ENCODE measurements at places on chromosomes 16 and 17.

DNA sequence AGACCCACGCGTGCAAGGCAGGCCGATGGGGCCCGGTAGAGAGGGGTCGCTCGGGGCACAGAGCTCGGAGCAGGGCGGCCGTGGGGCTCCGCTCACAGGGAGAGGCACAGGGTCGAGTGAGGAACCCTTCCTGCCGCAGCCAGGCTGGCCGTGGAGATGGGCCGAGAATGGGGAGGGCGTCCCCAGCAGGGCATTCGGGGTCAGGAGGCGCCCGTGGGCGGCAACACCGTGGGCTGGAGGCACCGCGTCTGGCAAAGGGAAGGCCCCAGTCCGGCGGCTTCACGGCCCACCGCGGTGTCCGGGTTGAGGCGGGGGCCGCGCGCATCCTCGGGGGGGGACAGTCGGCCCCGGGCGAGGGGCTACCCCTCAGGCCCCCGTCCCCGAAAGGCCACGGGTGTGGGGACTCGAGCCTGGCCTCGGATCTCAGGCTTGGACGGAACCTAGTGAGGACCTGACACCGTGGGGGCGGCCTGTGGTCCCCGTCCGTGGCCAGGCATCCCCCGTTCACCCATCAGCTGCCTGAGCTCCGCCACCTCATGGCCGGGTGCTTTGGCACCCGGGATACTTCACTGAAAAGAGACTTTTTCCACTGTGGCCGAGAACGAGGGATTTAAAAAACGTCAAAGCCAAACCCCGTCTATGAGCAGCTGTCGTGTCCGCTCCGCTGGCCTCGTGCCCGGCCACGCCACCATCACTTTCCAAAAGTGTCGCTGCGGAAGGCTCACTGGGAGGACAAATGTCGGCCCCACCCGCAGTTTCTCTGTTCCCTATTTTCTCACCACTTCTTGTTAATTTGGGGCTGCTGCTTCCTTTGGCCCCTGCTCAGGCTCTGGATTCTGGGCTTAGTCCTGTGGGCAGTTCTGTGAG is 73.6 kb downstream of the METRNL start:
- DNase-seq = no peak

GRCh38 chr17:2883544-2884213 is 87.4 kb downstream of the RAP1GAP2 start:
- no peak for DNase-seq

- peak; percentile 42 for DNase-seq
Measured at GRCh38 chr17:42101513-42102292, 3.4 kb upstream of the ZNF385C start.

DNA sequence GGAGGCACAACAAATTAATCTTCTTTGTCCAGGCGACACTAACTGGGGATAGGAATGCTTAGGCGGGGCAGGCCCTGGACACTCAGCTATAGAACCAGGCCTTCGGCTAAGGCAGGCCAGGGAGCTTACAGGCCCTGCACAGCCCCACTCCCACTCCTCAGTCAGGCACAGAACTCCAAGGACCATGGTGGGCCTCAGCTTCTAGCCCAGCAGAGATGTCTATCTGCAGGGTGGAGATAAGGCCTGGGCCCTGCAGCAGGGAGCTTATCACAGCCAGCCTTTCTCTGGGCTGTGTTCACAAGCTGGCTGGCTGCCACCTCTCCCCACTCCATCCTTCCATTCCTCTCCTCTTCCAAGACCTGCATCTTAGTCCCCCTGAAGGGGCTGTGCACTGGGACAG is 68.1 kb downstream of the TMEM132E start:
- DNase-seq = no peak

- DNase-seq = no peak
Measured at GRCh38 chr16:16956376-16956775, 514.4 kb downstream of the XYLT1 start.

- no peak for DNase-seq
Measured at GRCh38 chr16:1887711-1888354, 15.9 kb upstream of the MEIOB start.

GRCh38 chr17:9322326-9322725 is 253.3 kb downstream of the STX8 start:
- no peak for DNase-seq

DNA sequence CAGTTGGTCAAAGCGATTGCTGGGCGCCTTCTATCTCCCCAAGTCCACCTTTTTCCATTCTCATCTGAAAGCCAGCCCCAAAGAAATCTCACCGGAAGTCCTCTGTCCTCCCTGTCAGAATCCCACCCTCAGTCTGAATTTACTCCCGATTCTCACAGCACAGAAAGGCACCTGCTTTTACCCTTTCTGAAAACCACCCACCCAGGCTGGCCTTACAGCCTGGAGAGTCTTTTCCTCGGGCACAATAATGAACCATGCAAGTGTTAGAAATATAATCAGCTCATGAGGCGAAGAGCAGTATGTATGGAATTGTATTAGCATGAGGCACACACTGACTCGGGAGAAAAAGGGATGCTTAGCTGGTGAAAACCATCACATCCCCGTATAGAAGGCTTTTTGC is 1.2 kb upstream of the ZFHX3 start:
- no peak for DNase-seq

DNA sequence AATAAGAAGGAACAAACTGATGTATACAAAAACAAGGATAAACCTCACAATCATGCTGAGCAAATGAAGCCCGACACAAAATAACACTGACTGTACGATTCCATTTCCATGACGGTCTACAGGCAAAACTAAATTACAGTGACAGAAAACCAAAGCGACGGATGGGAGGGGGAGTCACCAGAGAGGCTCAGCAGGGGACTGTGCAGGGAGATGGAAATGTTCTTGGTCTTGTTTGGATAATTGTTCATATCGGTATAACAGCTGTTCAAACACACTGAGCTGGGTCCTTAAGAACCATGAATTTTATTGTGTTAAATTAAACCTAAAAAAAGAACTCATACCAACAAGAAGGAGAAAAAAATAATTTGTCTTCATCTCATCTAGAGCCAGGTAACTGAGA is 97.8 kb downstream of the NXN start:
- no peak for DNase-seq

DNA sequence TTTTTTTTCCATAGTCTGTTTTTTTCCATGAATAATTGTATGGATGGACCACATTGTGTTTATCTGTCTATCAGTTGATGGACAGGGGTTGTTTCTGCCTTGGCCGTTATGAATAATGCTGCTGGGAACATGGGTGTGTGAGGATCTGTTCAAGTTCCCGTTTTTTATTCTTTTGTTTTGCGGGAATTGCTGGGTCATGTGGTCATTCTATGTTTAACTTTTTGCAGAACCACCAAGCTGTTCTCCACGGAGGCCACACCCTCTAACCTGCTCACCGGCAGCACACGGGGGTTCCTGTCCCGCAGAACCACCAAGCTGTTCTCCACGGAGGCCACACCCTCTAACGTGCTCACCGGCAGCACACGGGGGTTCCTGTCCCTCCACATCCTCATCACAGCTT is 5.9 kb upstream of the MSLN start:
- DNase-seq = no peak

- no peak for DNase-seq
Measured at GRCh38 chr16:74201576-74201975, 95.0 kb upstream of the PSMD7 start.

GRCh38 chr17:27585792-27586191 is 45.2 kb upstream of the LGALS9 start:
- DNase-seq = no peak

- no peak for DNase-seq
Measured at GRCh38 chr17:81428948-81429774, 33.9 kb downstream of the BAHCC1 start.

DNA sequence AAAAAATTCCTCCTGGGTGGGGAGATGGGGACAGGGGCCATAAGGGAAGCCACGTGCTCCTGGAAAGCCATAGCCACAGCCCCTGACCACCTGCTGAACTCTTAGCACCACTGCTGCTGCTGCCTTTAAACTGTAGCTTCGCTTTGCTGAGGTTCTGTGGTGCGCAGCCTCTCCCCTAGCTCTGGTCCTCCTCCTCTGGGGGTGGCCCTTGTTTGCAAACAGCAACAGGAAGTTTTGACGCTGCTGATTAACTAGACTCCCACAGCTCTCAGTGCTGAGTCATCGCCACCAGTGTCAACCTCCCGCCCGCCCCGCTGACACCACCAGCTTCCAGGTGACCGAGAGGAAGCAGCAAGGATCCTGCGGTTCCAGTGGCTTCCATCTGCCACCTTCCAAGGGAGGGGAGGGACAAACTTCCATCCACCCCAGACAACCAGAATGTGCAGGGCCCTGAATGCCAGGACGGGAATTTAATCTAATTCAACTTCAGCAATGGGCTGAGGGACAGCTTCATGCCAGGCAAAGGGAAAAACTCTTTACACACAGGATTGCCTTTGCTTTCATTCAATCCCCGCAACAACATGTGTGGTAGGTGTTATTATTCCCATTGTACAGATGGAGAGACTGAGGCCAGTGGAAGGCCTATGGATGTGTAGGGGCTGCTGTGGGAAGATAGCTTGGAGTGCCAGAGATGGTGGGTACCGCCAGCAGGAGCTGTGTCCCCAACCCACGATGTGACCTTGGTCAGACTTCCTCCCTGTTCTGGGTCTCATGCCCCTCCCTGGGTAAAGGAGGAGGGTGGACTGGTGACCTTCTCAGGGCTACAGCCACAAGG is 8.1 kb upstream of the KIFC3 start:
- DNase-seq = peak; percentile 20

DNA sequence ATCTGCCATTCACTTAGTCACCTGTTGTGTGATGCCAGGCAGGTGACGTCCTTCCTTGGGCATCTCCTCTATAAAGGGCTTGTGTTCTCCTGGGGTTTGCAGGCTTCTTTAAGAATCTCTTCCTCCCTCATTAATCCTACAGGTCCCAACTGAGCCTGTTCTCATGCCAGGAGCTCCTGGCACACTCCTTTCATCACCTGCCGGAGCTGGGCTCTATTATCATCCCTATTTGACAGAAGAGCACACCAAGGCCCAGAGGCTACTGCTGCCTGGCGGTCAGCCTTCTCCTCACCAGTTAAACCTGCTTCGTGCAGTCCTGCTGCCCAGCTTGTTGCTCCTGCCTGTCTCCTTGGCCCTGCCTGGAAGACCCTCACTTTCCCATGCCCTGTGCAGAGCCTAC is 51.2 kb downstream of the RAI1 start:
- no peak for DNase-seq

DNA sequence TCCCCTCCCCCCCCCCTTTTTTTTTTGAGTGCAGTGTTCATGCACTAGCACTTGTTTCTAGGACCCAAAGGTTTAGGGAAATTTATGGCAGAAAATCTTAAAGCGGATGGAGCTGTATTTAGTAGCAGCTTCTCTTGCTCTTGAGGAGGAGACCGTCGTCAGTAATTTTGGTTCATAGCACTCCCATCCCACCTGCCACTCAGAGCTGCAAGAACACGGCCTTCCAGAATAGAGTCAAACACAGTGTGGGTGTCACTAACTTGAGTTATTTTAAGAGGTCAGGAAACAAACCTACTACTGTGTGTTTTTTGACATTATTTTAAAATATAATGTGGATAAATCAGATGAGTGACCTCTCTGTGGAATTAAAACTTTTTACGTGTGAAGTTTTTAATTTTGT is 37.3 kb downstream of the SEC14L1 start:
- DNase-seq = no peak

- no peak for DNase-seq
Measured at GRCh38 chr16:69340095-69340644, 598 bp downstream of the NIP7 start.

DNA sequence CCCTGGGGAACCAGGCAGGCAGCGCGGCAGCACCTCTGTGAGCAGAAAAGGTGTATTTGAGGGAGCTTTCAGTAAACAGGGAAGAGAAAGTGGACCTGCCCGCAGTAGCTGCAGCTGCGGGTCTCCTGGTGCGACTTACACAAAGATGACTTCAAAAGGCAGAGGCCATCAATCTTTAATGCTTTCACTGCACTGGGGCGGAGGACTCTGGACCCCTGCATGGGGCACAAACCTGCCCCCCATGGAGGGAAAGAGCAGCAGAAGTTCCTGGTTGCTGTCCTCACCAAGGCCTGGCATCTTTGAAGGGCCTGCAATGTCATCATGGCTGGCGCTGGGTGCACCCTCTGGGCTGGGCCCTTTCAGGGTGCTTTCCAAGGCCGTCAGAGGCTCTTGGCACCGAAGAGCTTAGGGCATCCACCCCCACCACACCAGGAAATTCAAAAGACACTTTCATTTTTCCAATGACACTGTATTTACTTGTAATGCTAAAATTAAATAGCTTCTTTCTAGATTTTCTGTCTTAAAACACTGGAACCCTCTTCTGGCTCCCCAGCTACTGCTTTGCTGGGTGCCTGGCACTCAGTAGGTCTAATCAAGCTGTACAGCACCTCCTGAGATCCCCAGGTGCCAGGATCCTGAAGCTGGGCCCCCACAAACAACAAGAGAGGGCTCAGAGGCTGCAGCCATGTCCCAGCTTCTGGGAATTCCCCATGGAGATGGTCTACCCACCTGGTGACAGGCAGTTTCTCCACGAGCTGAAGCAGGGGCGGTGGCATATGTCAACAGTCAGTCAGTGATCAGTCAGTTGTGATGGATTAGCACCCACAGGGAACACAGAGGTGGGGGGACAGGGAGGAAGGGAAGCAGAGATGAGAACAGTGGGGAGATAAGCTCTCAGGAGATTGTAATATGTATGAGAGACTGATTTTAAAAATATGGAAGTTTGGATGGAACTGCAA is 2.1 kb upstream of the CACNG1 start:
- no peak for DNase-seq

DNA sequence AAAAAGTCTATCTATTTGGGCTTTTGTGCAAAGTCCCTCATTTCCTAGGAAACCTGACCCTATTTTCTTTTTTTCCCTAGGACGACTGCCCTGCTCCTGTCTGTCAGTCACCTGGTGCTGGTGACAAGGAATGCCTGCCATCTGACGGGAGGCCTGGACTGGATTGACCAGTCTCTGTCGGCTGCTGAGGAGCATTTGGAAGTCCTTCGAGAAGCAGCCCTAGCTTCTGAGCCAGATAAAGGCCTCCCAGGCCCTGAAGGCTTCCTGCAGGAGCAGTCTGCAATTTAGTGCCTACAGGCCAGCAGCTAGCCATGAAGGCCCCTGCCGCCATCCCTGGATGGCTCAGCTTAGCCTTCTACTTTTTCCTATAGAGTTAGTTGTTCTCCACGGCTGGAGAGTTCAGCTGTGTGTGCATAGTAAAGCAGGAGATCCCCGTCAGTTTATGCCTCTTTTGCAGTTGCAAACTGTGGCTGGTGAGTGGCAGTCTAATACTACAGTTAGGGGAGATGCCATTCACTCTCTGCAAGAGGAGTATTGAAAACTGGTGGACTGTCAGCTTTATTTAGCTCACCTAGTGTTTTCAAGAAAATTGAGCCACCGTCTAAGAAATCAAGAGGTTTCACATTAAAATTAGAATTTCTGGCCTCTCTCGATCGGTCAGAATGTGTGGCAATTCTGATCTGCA is 12.9 kb downstream of the TMEM98 start:
- no peak for DNase-seq

GRCh38 chr17:28738680-28739384 is 5.0 kb upstream of the TRAF4 start:
- no peak for DNase-seq

- DNase-seq = no peak
Measured at GRCh38 chr17:49842371-49842770, 5.5 kb downstream of the TAC4 start.

DNA sequence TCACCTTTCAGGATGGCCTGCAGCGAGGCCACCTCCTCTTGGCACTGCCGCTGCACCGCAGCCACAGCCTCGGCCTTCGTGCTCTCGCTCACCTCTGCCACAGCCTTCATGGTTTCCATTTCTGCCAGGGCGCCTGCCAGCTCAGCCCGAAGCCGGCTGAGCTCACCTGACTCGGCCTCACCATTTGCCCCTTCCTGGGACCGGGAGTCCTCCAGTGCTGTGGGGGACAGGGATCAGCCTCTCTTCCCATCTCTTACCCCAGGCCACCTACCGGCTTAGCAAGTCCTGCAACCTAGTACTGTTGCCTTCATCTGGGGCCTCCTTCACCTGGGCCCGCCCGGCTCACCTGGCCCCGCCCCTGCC is 658 bp downstream of the RABEP2 start:
- DNase-seq = no peak

Data from activated naive CD4-positive, alpha-beta T cell (primary cell).